ENCODE measurements at places on chromosomes 1 and 21.
A peak's percentile ranks its signal among the peaks of the same experiment; 100 is the strongest.

DNA sequence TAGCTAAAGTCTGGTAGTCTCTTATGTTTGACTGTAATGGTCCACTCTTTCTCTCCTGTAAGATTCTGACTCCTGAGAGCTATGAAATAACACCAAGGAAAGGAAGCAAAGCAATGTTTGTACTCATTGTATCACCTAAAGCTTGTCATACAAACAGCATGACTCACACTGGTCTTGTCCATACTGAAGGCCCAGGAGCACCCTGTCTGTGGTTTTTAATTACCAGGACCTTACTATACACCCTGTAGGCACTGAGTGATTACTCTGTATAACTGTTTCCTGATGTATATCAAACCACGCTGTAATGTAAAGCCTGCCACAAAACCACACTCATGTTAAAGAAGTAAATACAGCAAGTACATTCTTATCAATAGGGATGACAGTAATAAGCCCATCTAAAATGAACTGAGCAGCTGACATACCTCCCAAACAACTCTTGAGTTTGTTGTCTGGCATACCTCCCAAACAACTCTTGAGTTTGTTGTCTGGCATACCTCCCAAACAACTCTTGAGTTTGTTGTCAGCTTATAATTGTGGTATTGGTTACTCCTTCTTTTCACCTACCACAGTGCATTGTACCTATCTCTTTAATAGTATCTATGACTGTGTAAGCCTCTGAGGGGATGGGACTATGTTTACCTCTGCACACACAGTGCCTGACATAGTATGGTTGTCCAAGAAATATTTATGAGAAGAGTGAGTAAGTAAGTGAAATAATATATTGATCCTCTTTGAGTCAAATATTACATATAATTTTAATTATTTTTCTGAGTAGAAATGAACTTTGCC is 11.6 kb upstream of the TNFSF18 start:
- DNase-seq = no peak

DNA sequence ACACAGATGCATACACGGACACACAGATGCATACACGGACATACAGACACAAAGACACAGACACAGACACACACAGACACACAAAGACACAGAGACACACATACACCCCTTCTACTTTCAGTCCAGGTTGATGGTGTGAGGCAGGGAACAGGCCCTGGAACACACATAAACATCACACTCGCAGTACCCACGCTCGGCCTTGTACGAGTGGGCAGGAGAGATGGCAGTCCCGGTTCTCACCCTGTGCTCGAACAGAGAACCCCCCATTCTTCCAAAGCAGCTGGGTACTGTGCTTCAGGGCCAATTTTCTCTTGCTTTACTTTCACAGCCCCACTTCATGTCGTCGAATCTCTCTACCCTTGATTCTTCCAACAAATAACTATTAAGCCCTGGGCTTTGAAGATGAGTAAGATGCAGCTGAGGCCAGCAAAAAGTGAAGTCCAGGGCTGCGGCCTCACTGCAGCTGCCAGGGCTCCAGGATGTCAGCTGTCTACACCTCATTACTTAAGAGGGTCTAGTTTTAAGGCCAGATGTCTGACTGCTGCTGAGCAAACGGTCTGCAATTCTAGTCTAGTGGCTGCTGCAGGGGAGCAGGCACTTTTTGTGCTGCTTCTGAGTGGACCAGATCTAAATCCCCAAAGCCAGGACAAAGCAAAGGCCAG is 90.1 kb downstream of the PGBD5 start:
- DNase-seq = no peak

- no peak for DNase-seq
Measured at GRCh38 chr21:39124681-39125251, 58.5 kb downstream of the PSMG1 start.

DNA sequence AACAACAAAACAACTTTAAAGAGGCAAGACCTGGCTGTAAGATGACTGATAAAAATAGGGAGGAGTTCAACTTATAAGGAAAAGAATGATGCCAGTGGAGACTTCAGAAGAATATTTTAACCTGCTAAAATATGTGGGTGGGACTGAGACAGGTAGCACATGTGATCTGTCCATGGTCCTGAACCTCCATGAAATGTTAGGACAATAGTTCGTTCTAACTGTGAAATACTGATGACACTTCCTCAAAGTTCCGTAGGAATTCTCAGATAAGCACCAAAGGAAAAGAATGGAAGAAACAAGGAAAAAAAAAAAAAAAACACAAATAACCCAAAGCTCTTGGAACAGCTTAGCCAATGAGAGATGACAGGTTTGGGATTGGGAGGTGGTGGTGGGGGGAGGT is 44.7 kb downstream of the CDC42BPA start:
- no peak for DNase-seq

GRCh38 chr1:35619237-35620121 is 21.8 kb downstream of the PSMB2 start:
- DNase-seq = no peak

- DNase-seq = no peak
Measured at GRCh38 chr1:244460197-244460596, 876 bp upstream of the CATSPERE start.

DNA sequence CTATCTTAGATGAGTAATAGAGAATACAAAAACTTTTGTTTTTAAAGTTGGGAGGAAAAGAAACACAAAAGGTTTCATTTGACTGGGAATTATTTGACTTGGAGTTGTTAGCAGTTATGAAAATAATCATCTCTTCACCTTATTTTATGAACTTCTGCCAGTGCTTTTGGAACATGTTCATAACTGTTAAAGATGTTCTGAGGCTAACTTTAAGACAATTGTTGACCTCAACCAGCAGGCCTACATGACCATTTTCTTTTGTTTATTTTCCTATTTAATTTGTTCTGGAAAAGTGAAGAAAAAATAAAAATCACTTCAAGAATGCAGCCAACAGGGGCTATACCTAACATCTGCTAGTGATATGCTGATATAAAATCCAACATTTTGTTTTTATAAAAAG is 37.4 kb downstream of the JAM2 start:
- no peak for DNase-seq

DNA sequence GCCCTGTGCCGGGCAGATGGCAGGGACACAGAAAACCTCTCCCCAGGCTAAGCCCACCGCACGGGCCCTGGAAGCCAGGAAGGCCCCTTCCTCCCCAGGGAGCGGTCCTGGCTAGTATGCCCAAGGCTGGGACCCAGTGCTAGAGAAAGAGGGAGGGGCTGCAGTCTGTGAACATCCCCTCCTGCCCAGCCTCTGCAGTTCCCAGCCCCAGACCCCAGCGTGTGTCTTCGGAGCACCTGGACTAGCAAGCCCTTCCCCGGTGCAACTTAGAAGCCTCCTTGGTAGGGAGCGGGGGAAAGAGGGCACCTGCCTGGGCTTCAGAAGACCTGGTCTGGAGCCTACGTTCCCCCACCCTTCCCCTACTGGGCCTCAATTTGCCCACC is 2.1 kb downstream of the PLEKHG5 start:
- DNase-seq = no peak

GRCh38 chr1:24657781-24658180 is 14.7 kb downstream of the SRRM1 start:
- DNase-seq = no peak

GRCh38 chr1:160149233-160149632 is 2.2 kb upstream of the ATP1A4 start:
- DNase-seq = no peak

- no peak for DNase-seq
Measured at GRCh38 chr1:62725255-62725654, 37.1 kb upstream of the DOCK7 start.

GRCh38 chr1:3357526-3358297 is 96.8 kb upstream of the ARHGEF16 start:
- DNase-seq = no peak

GRCh38 chr1:3978990-3979325 is 78.9 kb upstream of the C1orf174 start:
- no peak for DNase-seq

DNA sequence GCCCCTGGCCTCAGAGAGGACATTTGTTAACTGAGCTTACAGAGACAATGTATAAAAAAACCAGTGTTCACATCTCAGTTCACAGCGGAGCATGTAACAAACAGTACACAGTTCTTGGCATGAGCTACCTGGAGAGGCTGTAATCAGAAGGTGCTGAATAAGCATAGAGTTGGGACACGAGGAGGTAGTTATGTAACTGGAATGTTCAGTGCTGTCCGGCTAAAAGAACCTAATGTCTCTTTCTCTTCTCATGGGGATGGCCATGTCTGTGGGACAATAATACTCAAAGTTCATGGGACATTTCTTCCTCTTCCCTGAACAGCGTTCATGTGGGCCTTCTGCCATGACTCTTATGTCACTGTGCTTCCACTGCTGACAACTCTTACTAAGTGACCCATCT is 17.2 kb upstream of the STX12 start:
- no peak for DNase-seq

DNA sequence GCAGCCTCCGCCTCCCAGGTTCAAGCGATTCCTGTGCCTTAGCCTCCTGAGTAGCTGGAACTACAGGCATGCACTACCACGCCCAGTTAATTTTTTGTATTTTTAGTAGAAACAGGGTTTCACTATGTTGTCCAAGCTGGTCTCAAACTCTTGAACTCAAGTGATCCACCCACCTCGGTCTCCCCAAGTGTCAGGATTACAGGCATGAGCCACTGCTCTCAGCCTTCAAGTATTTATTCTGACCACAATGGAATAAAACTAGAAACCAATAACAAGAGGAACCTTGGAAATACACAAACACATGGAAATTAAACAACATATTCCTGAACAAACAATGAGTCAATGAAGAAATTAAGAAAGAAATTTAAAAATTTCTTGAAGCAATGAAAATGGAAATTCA is 32.7 kb upstream of the DR1 start:
- no peak for DNase-seq

DNA sequence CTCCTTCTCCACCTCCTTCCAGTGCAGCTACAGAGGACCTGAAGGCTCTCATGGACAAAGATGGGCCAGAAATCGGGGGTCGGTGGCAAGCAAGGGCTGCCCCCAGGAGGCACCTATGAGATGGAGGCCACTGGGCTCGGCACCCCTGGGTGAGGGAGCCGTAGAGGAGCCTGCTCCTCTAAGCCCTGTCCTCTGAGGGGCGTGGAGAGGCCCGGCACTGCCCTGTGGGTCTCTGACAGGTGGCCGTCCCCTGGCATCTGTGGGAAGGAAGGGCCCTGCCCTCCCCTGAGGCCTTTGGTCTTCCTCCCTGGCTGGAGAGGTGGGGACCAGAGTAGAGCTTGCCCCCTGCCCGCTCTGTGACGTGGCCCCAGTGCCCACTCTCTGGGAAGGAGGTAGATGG is 30.9 kb downstream of the PRDM16 start:
- no peak for DNase-seq

GRCh38 chr21:32772281-32773047 is 909 bp upstream of the PAXBP1 start:
- peak; percentile 65 for DNase-seq

- DNase-seq = no peak
Measured at GRCh38 chr21:45470773-45471524, 66.0 kb downstream of the COL18A1 start.

DNA sequence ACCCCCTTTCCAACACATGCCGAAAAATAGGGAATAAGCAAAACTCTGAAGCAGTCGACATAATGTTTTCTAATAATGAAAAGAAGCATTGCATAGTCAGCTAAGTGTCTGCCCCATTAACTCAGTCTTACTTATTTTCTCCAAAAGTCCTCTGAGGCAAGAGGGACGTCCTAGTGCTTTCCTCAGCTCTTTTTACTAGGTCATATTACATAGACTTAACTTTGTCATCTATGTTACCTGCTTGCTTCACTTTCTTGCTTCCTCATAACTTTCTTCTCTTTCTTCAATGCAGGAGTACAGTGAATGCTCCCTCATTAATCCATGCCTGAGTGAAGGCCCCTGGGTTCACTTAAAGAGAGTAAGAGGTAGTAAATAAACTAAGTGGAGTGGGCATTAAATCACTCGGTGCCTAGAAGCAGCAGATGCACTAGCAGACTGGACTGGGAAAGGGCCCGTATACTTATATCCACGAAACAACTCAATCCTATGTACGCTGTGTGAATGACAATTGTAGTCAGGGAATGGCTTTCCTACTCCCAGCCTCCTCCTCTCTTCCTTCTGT is 210.5 kb upstream of the SPAG17 start:
- no peak for DNase-seq

DNA sequence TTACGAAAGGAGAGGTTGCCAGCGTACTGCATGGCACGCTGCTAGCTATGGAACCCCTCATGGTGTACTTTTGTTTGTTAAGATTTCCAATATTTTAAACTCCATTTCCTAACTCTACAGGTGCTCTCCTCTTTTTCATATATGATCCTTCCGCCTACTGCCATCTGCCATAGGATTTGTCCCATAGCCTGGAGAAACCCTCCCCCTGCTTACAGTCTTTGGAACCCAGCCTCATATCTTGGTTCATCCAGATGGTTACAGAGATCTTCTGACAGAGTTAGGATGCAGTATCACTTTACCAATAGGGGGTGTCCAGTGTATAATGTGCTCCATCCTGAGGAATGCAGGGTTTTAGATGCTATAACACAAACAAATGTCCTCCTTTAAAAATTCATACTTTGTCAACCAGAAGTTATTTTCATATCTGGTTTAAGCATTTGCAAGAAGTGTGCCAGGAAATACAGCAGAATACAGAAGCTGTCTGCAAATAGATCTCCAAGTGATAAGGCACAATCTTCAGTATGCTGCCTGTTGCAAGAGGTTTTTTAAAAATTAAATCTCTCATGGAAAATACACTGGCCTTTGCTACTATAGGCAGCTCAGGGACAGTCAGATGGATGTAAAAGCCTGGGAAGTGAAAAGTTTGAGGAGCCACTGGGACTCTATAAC is 377.8 kb downstream of the KCNH1 start:
- DNase-seq = no peak

- DNase-seq = no peak
Measured at GRCh38 chr1:8477166-8477982, 159.5 kb downstream of the SLC45A1 start.

GRCh38 chr1:214326406-214326805 is 45.4 kb downstream of the SMYD2 start:
- no peak for DNase-seq

GRCh38 chr1:246527402-246528088 is 20.5 kb upstream of the SMYD3 start:
- DNase-seq = no peak

DNA sequence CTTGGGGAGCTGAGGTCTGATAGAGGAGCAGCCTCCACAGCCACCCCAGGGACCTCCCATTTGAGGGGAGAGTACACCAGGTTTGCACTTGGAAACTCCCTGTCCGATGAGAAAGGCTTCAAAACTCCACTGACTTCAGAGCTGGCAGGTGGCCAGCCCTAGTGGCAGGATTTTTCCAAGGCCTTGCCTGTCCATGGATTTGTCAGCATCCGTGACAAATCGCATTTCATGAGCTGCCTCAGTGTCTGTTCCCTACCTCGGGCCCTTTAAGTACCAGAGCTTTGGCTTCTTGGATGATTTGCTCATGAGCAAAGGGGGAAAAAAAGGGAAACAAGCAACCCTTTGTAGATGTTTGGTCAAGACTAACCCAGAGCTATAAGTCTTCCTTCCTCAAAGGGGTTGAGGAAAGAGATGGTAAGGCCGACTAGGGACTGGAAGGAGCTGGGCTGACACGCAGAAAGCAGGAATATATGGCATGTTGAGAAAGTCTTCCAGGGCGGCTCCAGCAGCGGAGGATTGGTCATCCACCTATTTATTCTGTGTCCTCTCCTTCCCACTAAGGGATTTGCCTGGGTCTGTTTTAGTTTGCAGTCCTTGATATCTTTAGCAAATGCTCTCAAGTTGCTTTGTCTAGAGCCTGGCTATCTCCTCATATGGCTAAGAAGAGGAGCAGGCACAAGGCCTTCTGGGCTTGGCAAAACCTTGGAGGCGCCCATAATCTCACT is 2.7 kb upstream of the HSPG2 start:
- DNase-seq = no peak
